Vagina (tissue), 2 donors: ENCODE measurements at places on chromosomes 7 and 10. TPM values are rescaled to one million over a fixed set of nuclear protein-coding genes. Genes with fewer than 3 reads are reported as not detected.

CREB5 gene
- total RNA-seq: 23.1 TPM

HKDC1 gene
- 2.5 TPM for total RNA-seq

GIMAP1 gene
- total RNA-seq: 5.2 TPM

DNA sequence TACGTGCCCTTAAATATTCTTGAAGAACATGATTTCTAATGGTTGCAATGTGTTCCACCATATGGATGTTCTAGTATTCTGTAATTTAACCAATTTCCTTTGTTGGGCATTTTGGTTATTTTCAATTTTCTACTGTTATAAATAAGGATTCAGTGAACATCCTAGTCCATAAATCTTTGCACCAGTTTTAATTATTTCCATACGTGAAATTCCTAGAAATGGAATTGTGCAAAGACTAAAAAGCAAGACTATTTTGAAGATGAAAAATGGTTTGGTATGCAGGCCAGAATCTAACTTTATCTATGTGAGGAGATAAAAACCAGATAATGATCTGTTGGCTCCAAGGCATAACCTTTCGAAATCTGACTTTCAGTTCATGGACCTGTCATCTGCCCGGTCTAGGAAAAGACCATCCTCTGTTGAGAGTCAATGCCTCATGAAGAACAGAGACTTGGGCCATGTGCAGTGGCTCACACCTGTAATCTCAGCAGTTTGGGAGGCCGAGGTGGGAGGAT, 633.2 kb upstream of the NRP1 start:
- DNase-seq: no peak

DNA sequence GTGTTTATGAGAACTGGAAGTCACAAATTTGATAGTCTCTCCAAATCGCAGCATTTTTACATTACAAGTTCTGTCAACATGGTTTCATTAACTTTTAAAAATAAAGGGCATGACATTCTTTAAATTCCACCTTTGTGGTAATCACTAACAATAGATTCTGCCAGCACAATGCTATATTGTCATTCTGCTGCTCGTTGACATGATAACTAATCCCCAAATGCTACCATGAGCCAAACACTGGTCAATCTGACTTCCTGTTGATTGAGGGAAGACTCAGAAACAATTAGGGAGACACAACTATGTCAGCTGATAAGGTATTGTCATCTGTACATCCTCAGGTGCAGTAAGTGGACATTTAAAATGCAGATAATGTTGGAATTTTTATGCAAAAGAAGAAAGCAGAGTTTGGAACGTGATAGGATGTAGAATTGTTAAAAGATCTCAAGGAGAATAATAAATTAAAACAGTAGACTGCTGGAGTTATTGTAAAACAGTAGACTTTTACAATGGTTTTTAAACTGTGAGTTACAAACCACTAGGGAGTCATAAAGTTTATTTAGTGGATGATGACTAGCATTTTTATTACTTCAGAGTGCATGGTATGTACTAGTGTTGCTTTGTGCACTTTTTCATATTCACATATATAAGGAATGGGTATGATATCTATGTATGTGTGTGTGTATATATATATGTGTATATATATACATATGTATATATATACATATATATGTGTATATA, 126.4 kb upstream of the DKK1 start:
- DNase-seq: no peak

GRCh38 chr7:120794106-120794729, 63.7 kb downstream of the TSPAN12 start:
- DNase-seq: no peak

- DNase-seq: no peak
Observed at GRCh38 chr7:154781369-154782303, 221.3 kb downstream of the PAXIP1 start.
